Thymus (tissue), 14 donors: ENCODE measurements at places on chromosomes 11 and 22. TPM values are rescaled to one million over a fixed set of nuclear protein-coding genes. Genes with fewer than 3 reads are reported as not detected.

- DNase-seq, result no peak
Measured at GRCh38 chr22:42142771-42143461, 12.3 kb upstream of the CYP2D6 start.

DNA sequence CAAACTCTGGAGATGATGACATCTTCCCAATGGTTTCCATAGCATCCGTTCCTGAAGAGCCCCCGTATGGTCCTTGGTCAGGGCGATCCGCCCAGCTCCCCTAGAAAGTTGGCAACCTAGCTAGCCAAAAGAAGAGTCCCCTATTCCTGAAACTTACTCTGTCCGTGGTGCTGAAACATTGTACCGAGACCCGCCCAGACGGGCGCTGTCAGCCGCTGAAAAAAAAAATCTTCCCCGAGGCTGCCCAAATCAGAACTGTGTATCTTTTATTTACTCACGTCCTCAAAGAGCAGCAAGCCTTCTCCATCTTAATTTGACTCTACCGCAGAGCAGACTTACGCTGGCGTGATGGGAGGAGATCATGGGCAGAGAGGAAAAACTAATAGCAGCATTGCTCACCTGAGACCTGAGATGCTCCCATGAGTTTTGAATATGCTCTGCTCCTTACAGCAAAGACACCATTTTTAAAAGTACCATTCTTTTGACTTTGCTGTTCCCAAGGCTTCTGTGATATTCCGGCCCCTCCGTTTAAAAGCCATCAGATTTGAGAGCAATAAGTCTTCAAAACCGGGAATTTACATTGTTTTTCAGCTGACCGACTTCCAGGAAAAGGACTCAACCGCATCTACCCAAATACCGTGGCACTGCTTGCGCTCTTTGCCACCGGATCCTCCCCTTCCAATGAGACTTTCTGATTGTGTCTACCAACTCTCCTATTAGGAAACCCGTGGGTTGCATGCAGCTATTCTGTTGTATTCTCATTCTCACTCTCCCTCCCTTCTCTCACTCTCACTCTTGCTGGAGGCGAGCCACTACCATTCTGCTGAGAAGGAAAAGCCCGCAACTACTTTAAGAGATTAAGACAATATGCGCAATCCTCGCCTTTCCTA is at the start of gene SLC17A6:
SLC17A6 (plus strand) TSS at position 786 of the 890 bp plus-strand sequence. CDS start 153 bp downstream, outside the sequence.
- DNase-seq, result peak; percentile 20

DNA sequence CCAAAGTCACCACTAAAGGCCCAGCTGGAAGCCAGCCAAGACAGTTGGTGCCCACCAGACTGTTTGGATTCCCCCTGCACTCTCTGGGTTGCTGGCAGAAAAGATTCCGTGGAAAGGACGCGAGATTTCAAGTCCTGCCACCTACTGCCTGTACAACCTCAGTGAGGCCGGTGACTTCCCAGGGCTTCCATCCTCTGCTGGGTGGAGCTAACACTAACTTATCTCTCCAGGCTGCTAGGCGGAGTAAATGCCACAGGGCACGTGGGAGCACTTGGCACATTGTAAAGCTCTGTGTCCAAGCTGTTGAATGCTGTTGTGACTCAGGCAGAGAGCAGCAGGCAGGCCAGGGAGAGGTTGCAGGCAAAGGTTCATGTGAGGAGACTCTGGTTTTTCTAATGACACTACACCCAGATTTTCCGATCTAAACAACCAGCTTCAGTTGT is 50.9 kb upstream of the CDON start:
- DNase-seq, result no peak

- DNase-seq, result no peak
Measured at GRCh38 chr22:44224166-44224565, 43.4 kb downstream of the PARVG start.

DNA sequence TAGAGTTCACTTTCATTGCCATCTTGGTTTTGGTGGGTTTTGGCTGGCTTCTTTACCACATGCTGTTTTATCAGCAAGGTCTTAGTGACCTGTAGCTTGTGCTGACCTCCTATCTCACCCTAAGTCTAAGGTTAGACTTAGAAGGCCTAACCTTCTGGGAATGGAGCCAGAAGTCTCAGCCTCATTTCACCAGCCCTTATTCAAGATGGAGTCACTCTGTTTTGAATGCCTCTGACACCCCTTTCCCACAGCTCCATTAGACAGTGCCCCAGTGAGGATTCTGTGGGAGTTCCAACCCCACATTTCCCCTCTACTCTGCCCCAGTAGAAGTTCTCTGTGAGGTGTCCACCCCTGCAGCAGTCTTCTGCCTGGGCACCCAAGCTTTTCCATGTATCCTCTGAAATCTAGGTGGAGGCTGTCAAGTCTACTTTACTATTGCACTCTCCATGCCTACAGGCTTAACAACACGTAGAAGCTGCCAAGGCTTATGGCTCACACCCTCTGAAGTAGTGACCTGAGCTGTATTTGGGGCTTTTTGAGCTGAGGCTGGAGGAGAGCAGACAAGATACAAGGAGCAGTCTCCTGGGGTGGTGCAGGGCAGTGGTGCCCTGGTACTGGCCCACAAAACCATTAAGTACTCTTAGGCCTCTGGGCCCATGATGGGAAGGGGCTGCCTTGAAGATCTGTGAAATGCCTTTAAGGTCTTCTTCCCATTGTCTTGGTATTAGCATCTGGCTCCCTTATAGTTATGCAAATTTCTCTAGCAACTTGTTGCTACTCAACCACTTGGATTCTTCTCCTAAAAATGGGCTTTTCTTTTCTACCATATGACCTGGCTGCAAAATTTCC is 65.9 kb upstream of the SC5D start:
- no peak for DNase-seq

NFAM1 gene
- 1.7 TPM for total RNA-seq
